ENCODE measurements at places on chromosomes 6 and 20.

DNA sequence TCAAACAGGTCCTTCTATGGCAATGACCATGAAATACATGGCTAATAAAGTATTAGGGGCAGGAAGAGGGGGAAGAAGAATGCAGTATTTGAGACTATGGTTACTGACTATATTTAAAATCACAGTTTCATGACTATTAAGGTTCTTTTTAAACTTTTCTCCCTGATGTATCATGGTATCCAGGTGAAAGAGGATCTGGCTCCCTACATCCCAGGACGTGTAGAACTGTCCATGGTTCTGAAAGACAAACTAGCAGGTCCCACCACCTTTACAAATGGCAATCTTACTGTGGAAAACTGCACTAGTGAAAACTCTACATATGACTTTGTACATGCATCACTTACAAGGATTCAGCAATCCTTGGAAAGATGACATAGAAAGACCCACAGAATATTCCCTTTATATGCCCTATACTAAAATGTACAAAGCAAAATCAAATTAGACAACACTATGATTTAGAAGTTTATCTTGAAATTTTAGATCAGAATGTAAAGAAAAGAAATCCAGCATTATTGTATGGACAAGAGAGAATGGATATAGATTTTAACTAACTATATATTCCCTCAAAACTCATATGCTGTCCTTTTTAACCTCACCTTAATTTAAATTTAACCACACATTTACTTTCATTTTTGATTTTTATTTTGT lies 33.5 kb downstream of the RPP21 start:
- DNase-seq: peak; percentile 35

- no peak for DNase-seq
These were observed 34.9 kb downstream of the RNF24 start for GRCh38 chr20:3980260-3981131.

GRCh38 chr20:8524101-8525016 lies 392.3 kb downstream of the PLCB1 start:
- DNase-seq: no peak

DNA sequence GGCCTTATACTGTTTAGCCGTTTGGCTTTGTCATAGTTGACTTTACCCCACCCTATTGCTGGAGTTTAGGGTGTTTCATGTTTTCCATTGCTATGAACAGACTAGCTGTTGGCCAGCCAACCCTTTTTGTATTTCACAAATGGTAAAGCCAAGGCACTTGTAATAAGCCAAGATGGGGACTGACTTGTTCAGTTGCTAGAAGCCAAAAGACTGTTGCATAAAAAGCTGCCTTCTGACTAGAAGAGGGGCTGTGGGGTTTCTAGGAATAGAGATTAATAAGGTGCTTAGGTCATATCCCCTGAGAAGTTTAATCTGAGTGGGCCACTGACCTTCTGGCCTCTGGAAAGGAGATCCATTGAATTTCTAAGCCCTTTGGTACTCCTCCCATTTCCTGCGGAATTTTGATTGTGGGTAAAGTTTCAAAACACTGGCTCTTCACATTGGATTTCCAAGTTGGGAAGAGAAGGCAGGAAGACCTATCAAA lies 211.1 kb downstream of the PLCB4 start:
- DNase-seq: no peak

GRCh38 chr6:42454428-42454791 lies 2.7 kb upstream of the TRERF1 start:
- DNase-seq: peak; percentile 20

DNA sequence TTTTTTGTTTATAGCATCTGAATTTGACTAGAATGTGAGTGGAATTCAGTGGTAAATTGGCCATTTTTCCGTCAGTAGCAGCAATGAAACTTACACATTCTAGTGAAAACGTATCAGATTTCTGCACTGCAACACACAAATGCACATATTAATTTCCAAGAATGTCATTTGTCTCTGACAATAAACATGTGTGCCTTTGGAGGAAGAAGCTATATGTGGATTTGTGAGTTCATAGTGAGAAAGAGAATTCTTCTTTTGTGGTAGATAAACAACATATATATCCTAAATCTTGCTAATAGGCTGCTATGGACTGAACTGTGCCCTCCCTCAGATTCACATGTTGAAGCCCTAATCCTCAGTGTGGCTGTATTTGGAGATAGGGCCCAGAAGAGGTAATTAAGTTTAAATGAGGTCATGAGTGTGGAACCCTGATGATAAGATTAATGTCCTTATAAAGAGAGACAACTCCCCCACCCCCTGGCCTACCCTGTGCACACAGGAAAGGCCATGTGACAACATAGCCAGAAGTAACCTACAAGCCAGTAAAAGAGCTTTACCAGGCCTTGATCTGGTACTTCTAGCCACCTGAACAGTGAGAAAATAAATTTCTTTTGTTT lies 200.2 kb upstream of the EYA4 start:
- peak; percentile 15 for DNase-seq

- no peak for DNase-seq
These were observed 30.3 kb upstream of the POPDC3 start for GRCh38 chr6:105209950-105210706.

DNA sequence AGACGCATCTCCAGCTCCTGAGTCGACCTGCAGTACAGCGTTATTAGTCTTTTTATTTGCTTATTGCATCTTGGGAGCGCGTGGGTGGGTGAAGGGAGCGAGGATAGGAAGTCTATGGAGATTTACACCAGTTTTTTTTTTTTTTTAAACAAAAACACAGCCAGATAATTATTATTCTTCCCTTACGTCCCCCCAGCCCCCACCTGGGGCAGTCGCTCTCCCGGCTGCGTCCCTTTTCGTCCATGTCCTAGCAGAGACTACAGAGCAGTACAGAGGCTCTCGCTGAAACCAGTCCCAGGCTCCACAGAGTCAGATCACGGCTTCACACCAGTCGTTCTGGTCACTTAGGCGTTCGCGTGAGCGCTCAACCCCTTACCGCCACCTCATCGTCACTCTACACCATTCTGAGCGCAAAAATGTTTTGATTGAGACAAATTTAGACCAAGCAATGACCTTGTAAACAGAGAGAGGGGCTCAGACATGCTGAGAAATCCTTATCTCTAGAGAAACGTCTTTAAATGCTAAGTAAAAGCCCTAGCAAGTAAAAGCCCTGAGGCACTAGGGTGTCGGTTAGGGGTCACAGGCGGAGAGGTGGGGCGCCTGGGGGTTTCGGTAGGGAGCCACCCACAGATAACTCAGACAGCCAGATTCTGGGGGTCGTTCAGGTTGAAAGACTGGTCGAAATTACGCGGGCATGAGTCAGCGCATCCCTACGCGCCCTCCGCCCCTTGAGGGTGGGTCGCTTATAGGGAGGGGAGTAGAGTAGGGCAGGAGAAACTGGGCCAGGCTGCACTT lies 975 bp upstream of the PPT2 start:
- peak; percentile 59 for DNase-seq

DNA sequence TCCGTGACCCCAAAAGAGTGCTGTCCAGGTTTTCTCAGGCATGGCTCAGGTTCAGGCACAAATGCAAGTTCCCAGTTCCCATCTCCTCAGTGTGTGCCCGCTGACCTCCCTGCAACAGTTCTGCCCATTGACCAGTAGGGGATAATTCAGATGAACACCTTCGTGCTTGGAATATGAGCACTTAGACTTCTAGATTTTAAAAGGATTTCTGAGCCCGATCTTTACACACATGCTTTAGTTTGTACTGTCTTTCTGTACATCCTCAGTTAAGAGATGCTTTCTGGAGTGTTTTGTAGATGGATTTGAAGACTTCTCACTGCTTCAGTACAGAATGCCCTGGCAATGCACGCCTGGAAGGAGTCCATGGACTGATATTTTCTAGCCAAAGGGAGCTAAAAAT lies 239.6 kb upstream of the PLCB4 start:
- no peak for DNase-seq

Measured in HEK293T (cell line).